T-helper 1 cell (primary cell): ENCODE measurements at places on chromosomes 1 and 21.

- no peak for DNase-seq
Measured at GRCh38 chr1:219316066-219316465, 142.4 kb downstream of the LYPLAL1 start.

DNA sequence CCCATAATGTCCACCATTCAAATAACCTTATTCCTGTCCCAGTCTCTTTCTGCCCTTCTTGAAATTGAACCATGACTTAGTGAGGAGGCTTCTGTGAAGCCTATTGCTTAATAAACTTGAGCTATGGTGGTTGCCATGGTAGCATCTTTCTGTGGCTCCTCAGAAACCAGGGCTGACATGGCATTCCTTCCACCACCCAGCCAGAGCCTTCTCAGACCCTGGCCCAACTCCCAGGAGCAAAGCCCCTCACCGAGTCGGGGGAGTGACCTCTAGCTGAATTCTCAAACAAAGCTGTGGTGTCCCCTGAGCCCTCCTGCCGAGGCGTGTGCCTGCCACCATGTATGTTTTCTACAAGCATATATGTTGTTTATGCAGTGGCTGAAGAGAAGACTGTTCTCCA, 259.1 kb downstream of the CACNA1E start:
- DNase-seq: no peak

- DNase-seq: no peak
Measured at GRCh38 chr1:232657426-232658005, 27.6 kb upstream of the SIPA1L2 start.

- DNase-seq: no peak
Measured at GRCh38 chr1:33350611-33351280, 29.8 kb upstream of the A3GALT2 start.

DNA sequence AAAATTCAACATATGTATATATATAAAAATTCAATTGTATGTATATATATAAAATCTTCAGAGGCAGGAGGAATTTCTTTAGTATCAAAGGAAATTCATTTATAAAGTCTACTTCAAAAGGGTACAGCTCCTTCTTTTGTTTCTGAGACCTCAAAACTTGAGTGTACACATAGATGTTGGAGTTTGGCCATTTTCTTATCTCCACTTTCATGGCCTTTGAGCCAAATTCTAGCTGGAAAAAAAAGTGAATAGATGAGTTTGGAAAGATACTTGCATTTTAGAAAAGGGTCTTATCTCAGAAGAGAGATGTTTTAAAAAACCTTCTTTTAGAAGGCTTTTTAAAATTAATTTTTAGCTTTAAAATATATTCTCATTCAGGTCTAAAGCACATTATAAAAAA, 103.2 kb downstream of the ATF6 start:
- no peak for DNase-seq

DNA sequence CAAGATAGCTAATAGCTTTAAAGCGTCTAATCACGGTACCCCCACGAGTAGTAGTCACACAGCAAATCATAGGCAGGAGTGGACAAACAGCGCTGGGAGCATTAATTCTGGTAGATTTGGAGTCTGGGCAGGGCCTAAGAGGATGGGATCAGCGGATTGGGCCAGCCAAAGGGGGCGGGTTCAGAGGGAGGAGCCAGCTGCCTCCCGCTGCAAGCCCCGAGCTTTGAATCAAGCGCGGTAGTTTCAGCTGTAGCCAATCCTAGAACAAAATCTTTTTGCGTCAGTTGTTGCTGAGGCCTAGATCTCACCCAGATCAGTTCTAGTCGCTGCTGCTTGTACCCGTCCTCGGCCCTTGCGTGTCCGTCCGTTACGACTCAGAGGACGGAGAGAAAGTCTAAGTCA, 576 bp upstream of the NASP start:
- peak; percentile 95 for DNase-seq

GRCh38 chr1:51559064-51559500, 40.0 kb upstream of the EPS15 start:
- DNase-seq: no peak

- DNase-seq: no peak
Measured at GRCh38 chr1:245098924-245099323, 55.9 kb upstream of the KIF26B start.

GRCh38 chr1:66764994-66765578, 12.8 kb downstream of the DYNLT5 start:
- peak; percentile 56 for DNase-seq

GRCh38 chr1:59556398-59556797, 258.4 kb upstream of the HOOK1 start:
- DNase-seq: no peak

GRCh38 chr1:231611111-231611510, 15.5 kb upstream of the DISC1 start:
- DNase-seq: no peak

DNA sequence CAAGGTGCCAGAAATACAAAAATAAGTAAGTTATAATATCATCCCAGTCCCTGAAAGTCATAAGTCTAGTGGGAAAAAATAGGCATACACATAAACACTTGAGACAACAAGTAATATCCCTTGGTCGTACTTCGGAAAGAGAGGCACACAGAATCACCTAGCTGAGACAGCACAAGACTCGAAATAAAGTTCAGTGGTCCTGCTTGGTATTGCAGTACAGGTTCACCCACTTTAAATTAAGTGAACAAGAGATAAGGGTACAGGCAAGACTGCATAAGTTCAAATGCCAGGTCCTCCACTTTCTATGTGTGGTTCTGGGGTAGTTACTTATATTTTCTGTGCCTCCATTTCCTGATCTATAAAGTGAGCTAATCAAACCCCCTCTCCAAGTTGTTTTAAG, 47.6 kb downstream of the SEC16B start:
- DNase-seq: no peak

GRCh38 chr1:157773493-157774350, 3.2 kb downstream of the FCRL2 start:
- DNase-seq: no peak

- no peak for DNase-seq
Measured at GRCh38 chr1:246091477-246091876, 415.6 kb downstream of the SMYD3 start.

DNA sequence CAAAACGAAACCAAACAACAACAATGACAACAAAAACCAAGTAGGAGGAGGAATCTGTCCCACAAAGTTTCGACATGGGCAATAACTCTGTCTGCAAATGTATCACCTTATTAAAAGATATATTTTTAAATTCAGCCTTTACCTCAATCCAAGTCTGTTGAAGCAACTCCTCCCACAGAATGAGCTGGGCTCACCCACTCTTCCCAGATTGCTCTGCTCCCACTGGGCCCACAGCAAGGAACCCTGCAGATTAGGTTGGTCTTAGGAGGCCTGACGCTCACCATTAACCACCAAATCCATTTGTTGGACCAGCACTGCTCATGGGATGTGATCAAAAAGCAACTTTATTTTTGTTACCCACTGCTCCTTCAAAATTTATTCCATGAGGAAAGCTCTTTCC, 114.7 kb upstream of the CDC42BPA start:
- no peak for DNase-seq

GRCh38 chr1:35172022-35172421, 20.9 kb downstream of the SFPQ start:
- no peak for DNase-seq

GRCh38 chr1:232327899-232328298, 302.0 kb downstream of the SIPA1L2 start:
- DNase-seq: no peak

GRCh38 chr1:2533365-2533764, 3.3 kb upstream of the HES5 start:
- DNase-seq: no peak

GRCh38 chr1:168303716-168304540, 23.3 kb downstream of the TBX19 start:
- DNase-seq: no peak

GRCh38 chr1:3768811-3769390, 3.6 kb upstream of the SMIM1 start:
- DNase-seq: no peak

DNA sequence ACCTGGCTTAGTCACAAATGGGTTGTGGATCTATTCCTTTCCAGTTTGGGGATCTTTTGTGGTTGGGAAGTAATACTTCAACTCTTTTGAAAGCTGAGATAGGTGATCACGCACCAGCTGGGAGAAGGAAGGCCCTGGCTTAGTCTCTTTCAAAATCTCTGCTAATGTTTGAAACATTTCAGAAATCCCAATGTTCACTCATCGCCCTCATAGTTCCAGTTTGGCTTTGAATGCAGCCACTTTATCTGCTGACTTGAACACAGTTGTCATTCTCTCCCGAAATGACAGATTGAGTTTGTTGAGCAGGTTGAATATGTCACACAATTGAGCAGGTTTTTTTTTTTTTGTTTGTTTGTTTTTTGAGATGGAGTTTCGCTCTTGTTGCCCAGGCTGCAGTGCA, 24.6 kb downstream of the RASAL2 start:
- DNase-seq: no peak

DNA sequence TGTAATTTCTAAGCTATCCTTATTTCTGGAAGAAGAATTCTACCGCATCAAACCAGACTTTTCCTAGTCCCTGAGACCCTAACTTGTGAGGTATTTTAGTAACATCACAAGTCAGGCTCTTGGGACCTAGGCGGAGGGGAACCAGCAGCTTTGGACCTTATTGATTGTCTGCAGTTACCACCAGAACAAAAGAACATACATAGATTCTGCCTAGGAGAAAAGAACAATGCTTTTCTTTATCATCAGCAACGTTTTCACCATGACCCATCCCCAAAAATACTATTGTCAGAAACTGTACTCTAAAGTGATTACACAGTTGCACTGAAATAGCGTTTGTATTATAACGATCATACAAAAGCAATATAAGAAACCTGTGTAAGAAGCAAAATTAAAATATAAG, 860.4 kb downstream of the USP25 start:
- DNase-seq: no peak

- no peak for DNase-seq
Measured at GRCh38 chr1:165365341-165365740, 8.8 kb upstream of the LMX1A start.

- no peak for DNase-seq
Measured at GRCh38 chr1:1799716-1800115, 21.4 kb upstream of the NADK start.

DNA sequence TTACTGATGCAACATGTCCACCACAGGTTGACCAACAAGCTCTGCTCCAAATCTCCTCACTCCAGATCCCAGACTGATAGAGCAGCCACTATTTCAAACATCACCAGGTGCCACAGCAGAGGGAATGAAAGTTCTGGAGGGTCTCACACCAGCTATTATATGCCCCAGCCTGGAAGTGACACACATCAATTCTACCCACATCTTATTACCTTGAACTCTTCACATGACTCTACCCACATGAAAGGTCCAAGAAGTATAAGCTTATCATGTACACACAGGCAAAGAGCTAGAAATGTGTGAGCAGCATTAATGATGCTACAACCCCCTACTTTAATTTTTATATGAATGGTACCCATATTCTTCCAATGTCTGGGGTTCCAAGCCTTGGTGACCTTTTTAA, 64.2 kb downstream of the SH3GLB1 start:
- no peak for DNase-seq

DNA sequence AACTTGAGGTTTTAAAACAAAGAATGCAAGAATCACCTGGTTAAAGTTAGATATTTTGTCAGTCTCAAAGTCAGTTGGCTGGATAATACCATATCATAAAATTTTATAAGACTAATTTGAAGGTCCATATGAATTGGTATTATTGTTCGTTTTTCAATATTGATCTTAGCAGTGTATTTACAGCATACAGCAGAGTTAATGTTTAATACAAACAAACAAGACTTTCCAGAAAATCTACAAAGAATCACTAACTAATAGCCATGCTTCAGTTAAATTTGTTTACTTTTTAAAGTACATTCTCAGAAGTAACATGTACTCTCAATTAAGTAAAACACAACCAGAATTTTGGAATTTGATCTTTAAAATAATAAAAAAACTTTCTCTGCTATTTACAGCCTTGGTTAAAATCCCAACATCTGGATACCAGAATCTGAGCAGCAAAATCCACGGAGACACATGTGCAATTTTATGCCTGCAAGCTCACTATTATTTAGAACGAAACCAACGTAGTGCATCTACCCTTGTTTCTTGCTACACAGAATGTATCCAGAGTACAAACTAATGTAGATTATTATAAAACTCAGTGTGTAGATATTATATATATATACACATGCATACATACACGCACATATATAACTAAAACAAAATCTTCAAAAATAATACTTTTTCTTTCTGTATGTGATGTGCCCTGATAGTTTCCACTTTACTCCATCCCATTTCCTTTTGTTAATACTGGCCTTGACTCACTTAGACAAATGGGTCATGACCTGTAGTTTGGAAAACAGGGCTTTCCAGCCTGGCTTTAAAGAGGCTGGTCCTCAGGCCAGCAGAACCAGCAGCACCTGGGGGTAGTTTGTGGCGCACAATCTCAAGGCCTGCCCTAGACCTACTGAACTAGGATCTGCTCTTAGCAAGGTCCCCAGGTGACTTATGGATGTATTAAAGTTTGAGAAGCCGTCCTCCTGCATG, 63.6 kb upstream of the ERG start:
- no peak for DNase-seq

GRCh38 chr1:4796161-4797015, 142.0 kb downstream of the AJAP1 start:
- no peak for DNase-seq

GRCh38 chr1:246865921-246866320, 65.8 kb downstream of the AHCTF1 start:
- DNase-seq: no peak

GRCh38 chr1:2233997-2234761, 6.1 kb downstream of the SKI start:
- DNase-seq: peak; percentile 70

GRCh38 chr1:159800177-159800930, 1.8 kb upstream of the FCRL6 start:
- DNase-seq: no peak

DNA sequence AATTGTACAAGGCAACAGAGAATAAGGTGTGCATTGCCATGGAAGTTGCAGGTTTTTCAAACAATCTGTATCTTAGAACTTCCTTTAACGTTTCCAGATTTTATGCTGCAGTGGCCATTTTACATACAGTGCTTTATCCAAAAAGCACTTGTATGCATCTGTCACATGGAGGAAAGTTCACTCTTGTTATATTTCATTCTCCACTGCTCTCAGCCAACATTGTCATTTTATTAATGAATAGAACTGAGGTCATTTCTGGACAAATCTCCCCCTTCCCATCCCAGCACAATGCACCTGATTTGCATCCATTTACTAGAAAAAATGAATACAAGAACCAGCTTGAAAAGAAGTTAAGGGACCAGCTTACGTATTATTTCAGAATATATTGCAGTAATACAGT, 342.0 kb downstream of the USP25 start:
- no peak for DNase-seq

- DNase-seq: no peak
Measured at GRCh38 chr1:7015022-7015421, 229.8 kb downstream of the CAMTA1 start.

DNA sequence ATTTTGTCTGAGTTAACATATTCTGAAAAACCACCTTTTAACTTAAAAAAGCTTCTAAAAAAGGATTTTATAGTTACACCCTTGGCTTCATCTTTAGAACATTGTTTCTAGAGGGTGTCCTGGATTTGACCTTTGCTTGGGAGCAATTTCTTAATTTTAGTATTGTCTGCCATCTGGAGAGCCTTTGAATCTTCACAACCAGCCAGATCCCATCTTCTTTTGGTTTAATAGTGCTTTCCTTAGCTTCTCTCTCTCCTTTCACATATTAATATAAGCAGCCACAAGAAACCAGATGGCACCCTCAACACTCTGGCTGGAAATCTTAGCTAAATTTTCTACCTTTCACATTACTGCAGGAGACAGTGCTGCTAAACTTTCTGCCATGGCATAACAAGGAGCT, 76.5 kb upstream of the TSPAN2 start:
- DNase-seq: no peak
